ENCODE measurements at places on chromosomes 7 and 10.

- DNase-seq = no peak
Measured at GRCh38 chr7:157503229-157503628, 166.4 kb downstream of the DNAJB6 start.

- DNase-seq = no peak
Measured at GRCh38 chr7:20742913-20743312, 43.8 kb downstream of the SP8 start.

GRCh38 chr10:110445871-110446270 lies 51.8 kb upstream of the DUSP5 start:
- DNase-seq = no peak

DNA sequence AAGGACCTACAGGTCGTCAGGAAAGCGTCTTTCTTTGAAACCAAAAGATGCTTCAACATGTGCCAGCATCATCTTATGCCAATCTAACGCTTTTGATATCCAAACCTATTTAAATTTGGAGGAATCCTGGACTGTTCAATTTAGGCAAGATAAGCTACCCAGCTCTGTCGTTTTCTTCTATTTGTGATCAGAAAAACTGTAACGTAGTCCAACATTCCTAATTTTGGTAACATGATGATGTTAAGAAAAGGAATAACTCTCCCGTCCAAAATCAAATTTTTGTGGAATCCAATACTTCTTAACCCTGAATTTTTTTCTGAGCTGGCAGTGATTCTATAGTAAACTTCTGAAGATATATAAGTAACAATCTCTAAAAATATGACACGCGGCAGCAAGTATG lies 93.3 kb upstream of the MKX start:
- DNase-seq = no peak

DNA sequence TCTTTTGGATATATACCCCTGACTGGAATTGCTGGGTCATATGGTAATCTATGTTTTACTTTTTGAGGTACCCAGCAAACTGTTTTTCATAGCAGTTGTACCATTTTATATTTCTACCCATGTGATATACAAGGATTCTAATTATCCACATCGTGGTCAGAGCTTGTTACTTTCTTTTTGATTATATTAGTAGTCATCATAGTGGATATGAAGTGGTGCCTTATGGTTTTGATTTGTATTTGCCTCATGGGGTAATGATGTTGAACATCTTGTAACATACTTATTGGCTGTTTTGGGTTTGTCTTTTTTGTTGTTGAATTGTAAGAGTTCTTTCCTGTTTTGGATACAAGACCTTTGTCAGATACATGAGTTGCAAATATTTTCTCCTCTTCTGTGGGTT lies 51.7 kb downstream of the MAPK8 start:
- no peak for DNase-seq
